ENCODE measurements at places on chromosomes 6 and 20. TPM values are rescaled to one million over a fixed set of nuclear protein-coding genes. Genes with fewer than 3 reads are reported as not detected.

The EPHA7 gene
- total RNA-seq: 0.08 TPM

The SPTLC3 gene
- total RNA-seq: 0.03 TPM

The ROMO1 gene
- 333 TPM for total RNA-seq

The ESR1 gene
- not detected for total RNA-seq

The TNXB gene
- total RNA-seq: 0.92 TPM

The PKHD1 gene
- not detected for total RNA-seq

The COL11A2 gene
- 0.77 TPM for total RNA-seq

The TREM1 gene
- not detected for total RNA-seq

The ADTRP gene
- total RNA-seq: 0.56 TPM

The CALHM4 gene
- total RNA-seq: not detected

The GPR6 gene
- total RNA-seq: not detected

The TULP1 gene
- total RNA-seq: not detected

The E2F1 gene
- total RNA-seq: 29.6 TPM

The CD24 gene
- 281 TPM for total RNA-seq

The RBM24 gene
- total RNA-seq: 9.3 TPM

The CLPSL1 gene
- total RNA-seq: not detected

The RPL7L1 gene
- 72.1 TPM for total RNA-seq

The CRISP2 gene
- not detected for total RNA-seq

The GSTA4 gene
- total RNA-seq: 7.3 TPM

The OR2H2 gene
- not detected for total RNA-seq

The ZNF451 gene
- total RNA-seq: 7.9 TPM

The RREB1 gene
- total RNA-seq: 7.4 TPM

The HMGCLL1 gene
- 0.16 TPM for total RNA-seq

The MEI4 gene
- total RNA-seq: not detected
